ENCODE measurements at places on chromosomes 5 and 9.

- DNase-seq, result no peak
Measured at GRCh38 chr9:129885018-129885669, 49.9 kb downstream of the USP20 start.

GRCh38 chr5:141867651-141868050 is 10.6 kb downstream of the PCDH1 start:
- no peak for DNase-seq

GRCh38 chr5:133017964-133018363 is 8.4 kb downstream of the ZCCHC10 start:
- no peak for DNase-seq

DNA sequence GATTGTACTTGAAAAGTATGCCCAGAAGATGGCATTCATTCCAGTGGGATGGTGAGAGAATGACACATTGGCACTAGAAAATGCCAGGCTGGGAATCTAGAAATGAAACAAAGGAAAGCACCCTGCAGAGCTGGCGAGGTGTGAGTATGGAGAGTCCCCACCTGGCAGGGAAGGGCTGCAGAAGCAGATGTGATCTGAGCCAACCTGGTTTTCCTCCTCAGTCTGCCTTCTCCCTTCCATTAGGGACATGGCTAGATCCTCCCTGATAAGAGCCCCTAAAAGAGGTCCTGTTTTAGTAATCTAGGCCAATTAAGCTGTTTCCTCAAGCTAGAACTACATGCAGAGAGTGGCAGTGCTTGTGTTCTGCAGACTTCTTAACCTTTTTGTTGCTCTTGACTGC is 24.7 kb upstream of the TNFSF15 start:
- DNase-seq, result no peak

- DNase-seq, result no peak
Measured at GRCh38 chr5:95007921-95008597, 276.8 kb downstream of the MCTP1 start.

DNA sequence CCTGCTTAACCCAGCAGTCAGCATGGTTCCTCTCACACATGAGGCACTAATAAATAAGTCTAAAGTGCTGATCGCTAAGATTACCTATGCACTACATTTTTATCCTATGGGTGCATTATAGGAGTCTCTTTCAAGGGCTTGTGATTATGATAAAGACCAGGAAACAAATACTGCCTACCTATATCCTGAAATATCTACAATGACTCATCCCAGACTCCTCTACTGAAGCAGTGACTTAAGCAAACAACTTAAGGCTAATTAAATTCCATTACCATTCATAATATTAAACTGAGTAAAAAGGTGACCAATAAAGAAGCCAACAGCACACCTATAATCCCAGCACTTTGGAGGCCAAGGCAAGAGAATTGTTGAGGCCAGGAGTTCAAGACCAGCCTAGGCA is 338.4 kb downstream of the DNAH5 start:
- no peak for DNase-seq

DNA sequence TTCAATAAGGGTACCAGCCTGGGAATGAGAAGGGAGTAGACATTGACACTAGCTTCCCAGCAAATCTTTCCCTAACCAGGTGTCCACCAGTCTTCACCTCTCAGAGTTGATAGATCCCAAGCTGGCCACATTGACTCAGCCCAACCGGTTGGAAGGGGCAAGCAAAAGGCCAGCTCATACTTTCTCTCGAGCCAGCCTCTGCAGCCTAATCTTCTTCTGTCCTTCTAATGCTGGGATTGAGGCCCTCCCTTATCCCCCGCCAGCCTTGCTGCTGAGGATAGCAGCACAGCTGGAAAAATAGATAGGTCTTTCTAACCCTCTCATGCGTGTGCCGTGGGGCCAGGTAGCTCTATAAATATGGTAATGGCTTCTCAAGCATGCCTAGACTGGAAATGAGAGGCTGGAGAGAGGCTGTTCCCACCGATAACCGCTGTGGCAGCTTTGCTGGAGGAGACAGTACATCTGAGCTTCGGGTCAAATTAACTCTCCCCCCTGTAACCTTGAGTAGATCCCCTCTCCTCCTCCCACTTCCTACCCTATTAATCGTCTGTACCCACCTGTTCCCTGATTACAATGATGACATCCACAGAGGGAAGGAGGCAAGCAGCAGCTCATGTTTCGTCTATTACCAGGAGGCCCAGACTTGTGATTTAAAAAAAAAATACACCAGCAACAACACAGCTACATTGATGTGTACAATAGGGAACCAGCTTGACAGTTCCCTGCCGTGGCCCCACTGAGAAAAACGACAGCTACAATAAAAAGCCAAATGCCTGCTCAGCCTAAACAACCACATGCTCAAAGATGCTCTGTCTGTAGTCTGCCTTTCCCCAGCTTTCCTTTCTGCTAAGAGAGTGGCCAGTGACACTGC is 219.9 kb upstream of the BRINP1 start:
- DNase-seq, result no peak

DNA sequence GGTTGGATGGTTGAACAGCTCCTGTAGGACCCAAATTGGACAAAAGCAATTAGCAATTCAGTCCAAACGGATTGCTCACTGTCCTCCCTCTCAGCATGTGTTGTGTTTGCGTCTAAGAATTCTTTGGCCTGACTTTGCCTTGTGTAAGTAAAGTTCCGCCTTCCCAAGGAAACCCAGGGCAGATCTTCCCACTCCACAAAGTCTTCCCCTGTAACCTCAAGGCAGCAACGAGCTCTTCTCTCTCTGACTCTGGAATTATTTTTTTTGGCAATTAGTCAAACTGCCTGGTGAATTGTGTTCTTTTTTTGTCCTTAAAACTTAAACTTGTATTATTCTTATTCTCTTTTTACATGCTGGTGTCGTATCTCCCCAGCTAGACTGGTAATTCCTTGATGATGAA is 20.7 kb upstream of the BASP1 start:
- no peak for DNase-seq

DNA sequence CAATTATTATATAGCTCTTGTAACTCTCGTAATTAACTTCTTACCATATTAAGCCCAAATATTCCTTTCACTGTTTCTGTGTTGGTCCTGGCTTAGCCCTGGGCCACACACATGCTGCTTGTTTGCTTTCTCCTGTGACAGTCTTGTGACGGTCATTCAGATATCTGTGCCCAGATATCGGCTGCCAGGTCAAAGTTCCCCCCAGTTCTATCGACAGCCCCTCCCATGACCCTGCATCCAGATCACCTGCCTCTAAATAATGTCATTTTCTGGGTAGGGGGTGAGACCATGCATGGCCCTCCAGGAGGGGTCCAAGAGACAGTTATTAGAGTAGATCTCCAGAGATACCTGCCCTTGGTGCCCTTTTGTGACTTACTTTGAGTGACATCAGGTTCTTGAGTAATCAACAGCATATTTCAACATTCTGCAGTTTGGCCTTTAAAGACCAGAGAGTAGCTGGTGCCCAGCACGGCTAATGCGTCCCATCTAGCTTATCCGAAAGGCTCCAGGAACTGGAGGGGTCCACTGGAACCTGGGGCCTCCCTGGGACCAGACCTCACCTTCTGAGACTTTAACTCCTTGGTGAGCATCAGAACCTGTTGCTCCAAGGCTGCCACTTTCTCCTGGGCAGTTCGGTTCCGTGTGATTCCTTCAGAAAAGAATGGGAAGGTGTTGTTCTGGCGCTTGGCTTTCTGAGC is 26.9 kb downstream of the TBC1D2 start:
- DNase-seq, result no peak

DNA sequence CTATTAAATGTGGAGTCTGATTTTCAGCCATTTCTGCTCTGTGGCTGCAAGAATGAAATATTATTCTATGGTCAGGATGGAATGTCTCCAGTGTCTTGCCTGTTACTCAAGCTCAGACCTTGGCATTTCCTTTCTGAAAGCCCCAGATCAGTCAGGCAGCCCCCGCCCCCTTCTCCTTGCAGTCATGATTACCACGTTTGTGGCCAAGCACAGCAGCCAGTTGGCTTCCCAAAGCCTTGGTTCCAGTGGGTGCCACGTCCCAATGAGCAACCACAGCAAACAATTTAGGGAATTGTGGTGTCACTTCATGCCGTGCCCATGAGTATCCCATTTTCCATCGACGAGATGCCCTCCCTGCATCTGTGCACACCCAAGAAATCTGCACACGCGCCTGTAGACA is 9.7 kb upstream of the OBP2A start:
- no peak for DNase-seq

GRCh38 chr9:26329974-26330373 is 562.6 kb downstream of the CAAP1 start:
- no peak for DNase-seq

DNA sequence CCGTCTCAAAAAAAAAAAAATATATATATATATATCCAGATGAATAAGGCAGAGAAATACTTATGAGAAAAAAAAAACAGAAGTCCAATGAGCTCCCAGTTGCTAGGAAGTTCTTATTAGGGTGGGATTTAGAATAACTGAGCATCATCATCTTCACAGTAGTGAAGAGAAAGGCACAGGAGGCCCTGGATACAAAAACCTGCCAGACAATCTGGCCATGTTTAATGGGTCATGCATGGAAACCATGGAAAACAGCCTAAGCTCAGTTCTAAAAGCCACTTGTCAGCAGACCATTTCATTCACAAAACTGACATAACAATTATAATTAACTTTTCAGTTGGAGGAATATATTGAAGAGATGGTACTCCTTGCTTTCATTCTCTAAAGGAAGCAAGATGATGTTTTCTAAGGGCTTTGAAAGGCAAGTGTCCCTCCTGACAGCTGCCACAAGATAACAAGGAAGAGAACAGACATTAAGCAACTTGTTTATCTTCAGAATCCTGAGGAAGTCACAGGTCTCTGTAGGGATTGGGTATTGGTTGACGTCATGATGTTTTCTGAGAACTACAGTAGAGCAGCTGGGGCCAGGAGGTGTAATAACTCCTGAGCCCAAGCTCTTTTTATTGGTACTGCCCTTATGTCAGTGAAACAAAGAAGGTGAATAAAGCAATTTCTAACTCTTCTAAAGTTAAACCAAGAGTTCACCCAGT is 463.1 kb downstream of the DMAC1 start:
- no peak for DNase-seq

- no peak for DNase-seq
Measured at GRCh38 chr9:18726546-18726945, 252.6 kb downstream of the ADAMTSL1 start.

DNA sequence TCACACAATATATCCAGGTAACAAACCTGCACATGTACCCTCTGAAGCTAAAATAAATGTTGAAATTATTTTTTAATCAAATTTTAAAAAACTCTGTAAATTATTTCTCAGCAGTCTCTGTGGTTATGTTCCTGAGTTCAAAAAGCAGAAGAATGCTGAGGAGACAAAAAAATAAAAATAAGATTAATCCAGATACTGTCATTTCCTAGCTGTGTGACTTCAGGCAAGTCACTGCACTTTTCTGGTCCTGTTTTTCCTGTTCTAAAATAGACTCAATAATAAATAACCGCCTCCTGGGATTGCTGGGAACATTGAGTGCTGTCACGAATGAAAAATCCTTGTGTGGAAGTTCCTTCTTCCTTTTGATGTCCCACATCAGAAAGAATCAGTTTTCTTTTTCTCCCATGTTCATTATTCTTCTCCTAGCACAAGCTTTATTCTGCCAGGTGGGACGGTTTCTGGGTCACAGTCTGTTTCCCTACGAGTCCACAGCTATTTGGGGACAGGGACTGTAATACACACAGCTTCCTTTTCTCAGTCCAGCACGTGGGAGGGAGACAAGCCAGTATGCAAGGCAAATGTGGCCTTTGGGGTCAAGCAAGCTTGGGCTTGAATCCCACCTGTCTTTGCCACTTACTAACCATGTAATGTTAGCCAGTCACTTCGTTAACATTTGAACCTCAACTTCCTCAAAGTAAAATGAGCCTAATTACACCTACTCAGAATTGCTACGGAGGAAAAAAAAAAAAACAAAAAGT is 156.9 kb downstream of the TRIM32 start:
- no peak for DNase-seq

DNA sequence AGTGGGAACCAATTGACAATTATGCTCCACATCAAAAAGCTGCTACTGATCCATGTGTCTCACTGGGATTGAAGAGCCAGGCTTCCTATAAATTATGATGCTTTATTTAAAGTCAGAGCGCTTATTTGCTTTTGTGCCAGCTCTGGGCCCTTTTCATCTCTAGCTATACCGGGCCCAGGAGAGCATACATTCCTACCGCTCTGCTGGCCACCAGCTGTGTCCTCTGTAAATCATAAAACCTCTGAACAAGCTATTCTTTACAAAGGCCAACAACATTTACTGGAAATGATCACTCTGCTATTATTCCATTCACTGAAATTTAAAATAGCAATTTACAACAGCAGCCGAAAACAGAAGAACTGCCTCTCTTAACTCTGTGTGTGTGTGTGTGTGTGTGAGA is 86.6 kb downstream of the ZNF608 start:
- no peak for DNase-seq

DNA sequence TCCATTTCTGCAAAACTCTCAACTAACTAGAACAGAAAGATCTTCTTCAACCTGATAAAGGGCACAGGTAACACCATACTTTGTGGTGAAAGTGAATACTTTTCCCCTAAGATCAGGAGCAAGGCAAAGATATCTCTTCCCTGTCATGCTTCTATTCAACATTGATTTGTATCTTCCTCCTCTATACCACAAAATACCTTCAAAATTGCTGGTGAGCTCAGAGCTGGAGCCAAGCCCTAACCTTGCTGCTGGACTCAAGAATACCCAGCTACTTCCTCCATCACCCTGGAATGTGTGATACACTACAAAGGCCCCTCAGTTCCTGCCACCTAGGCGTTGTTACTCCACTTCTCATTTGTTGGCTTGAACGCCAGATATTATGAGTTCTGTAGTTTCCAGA is 499.0 kb downstream of the ACTL7B start:
- DNase-seq, result no peak

DNA sequence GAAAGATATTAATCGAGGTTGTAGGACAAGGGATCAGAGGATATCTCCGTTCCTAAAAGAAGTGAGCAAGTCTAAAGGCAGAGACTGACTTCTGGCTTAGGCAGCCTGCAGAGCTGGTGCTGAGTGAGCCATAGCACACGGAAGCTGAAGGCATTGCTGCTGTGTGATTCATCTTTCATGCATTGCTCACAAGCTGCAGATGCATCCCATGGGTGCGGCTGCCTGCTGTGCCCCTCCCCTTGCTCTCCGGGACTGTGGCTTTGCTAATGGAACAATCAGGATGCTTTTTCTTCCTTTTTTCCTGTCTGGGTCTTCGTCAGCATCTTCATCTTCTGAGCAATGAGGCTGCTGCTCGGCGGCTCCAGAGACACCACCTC is 341.4 kb downstream of the DIRAS2 start:
- DNase-seq, result no peak

DNA sequence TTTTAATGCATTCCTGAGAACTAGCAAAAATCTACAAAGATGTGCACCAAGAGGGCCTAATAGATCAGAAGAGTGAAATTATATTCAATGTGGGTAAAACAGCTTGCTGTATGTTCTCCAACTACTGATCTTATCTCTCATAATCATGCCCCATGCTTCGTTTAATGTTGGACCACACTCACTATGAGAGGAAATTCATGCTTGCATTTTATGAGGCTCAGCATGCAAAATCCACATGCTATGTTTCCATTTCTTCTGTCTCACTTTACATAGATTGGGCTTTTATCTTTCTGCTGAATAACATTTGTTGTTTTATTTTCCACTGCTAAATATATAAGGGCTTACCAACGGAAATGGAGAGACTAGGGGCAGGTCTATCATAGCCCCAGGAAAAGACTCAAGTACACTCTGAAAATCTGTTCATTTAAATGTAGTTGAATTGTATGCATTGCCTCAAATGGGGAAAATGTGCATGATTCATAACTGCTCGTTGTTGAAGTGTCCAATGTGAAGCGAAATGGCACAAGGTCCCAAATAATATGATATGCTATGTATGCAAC is 474.2 kb downstream of the EFNA5 start:
- no peak for DNase-seq

GRCh38 chr9:76136986-76137385 is 246.5 kb downstream of the PCSK5 start:
- DNase-seq, result no peak
